ENCODE measurements at places on chromosomes 16 and 17. TPM values are rescaled to one million over a fixed set of nuclear protein-coding genes. Genes with fewer than 3 reads are reported as not detected.
A peak's percentile ranks its signal among the peaks of the same experiment; 100 is the strongest.

GRCh38 chr16:11136600-11136999 is 119.4 kb downstream of the SOCS1 start:
- DNase-seq, result no peak

- no peak for DNase-seq
Measured at GRCh38 chr16:85639529-85640253, 26.6 kb downstream of the GSE1 start.

GRCh38 chr17:15967706-15968399 is 22.9 kb downstream of the ADORA2B start:
- no peak for DNase-seq

SERPINF2 gene
- 0.19 TPM for total RNA-seq

GRCh38 chr16:82236875-82237274 is 66.9 kb upstream of the MPHOSPH6 start:
- no peak for DNase-seq

GRCh38 chr17:52306314-52306713 is 147.8 kb upstream of the CA10 start:
- no peak for DNase-seq

GRCh38 chr16:9953908-9954570 is 228.2 kb downstream of the GRIN2A start:
- DNase-seq, result no peak

GRCh38 chr17:27608328-27609230 is 22.4 kb upstream of the LGALS9 start:
- no peak for DNase-seq

DNA sequence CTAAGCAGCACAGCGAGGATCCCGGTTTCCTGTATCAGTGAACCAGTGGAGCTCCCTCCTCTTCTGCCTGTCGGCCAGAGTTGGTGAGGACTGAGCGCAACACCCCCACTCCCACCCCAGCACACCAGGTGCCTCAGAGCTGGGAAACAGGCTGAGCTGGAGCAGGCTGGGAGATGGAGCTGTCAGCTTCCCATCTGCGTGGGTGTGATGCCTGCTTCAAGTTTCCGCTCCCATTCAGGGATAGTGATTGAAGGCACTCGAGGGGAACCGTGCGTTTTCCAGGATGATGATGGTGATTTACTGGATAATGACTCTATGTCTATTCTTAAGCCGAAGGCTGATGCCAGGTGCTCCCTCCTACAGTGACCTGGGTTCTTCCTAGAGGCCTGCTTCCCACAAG is 144.5 kb downstream of the TMEM132E start:
- no peak for DNase-seq

BAHCC1 gene
- 57.4 TPM for total RNA-seq

- peak; percentile 98 for DNase-seq
Measured at GRCh38 chr16:30698139-30698815, 694 bp upstream of the SRCAP start.

DNA sequence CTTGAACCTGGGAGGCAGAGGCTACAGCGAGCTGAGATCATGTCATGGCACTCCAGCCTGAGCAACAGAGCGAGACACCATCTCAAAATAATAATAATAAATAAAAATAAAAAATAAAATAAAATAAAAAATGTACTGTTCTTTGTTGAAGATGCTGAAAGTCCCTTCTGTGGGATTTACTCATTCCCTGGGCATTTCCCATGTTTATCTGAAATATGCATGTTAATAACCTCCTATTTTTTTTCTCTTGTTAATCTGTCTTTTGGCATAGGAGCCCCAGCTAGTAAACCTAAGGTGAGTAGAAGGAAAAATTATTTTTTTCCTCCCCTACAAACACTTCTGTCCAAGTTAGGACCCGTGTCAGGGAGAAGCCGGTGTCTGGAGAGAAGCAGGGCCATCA is 34.4 kb downstream of the TMEM92 start:
- DNase-seq, result no peak

FAM171A2 gene
- 50.6 TPM for total RNA-seq

AIPL1 gene
- not detected for total RNA-seq

- no peak for DNase-seq
Measured at GRCh38 chr16:48378836-48379235, 6.4 kb downstream of the SIAH1 start.

- DNase-seq, result no peak
Measured at GRCh38 chr17:14986127-14986526, 279.0 kb downstream of the PMP22 start.

DNA sequence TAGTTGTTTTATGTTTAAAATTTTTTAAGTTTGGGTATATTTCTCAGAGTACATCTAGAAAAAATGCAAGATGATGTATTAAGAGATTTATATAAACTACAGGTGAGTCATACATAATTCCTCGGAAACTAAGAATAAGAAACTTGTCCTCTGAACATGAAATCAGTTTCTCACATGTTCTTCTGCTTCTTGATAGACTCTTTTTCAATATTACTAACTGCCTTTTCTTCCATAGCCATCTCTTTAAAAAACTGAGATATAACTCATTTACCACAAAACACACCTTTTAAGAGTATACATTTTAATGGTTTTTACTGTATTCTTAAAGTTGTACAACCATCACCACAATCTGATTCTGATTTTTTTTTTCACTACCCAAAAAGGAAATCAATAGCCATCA is 238.4 kb upstream of the AXIN2 start:
- no peak for DNase-seq

DNA sequence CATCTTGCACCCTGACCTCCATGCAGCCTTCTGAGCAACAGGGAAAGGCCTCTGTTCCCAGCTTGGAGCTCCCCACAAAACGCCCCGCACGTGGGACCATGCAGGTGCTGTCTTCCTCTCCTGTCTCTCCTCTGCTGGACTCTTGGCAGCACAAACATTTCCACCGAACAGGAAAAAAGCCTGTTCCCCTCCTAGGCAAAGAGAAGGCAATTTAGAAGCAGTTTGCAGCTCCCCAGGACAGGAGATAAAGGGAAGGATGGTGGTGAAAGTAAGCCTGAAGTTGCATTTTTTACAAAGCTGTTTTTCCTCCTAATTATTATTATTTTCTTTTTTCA is 7.7 kb upstream of the CIBAR2 start:
- DNase-seq, result no peak

GRCh38 chr16:24896439-24896838 is 50.7 kb downstream of the SLC5A11 start:
- no peak for DNase-seq

All from neural crest cell (in vitro differentiated cells).